ENCODE measurements at places on chromosomes 1 and 21.

DNA sequence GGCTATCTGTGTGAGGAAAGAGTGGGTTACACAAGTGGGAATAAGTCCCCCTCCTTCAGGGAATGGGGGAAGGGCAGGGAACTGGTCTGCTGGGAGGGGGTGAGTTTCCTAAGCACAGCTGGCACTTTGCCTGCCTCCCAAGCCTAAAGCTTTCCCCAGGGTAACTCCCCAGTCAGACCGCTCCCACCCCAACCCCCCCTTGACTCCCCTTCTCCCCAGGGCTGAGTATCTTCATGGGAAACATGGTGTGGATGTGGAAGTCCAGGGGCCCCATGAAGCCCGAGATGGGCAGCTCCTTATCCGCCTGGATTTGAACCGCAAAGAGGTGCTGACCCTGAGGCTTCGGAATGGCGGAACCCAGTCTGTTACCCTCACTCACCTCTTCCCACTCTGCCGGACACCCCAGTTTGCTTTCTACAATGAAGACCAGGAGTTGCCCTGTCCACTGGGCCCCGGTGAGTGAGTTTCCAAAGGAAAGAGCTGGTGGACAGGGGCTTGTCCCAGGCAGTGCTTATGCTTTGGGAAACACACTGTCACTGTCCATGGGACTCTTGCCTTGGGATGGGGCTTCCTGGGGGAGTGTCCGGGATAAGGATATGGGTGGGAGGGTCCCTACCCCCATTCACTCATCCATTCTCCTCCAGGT is 14.9 kb downstream of the MOV10 start:
- DNase-seq: no peak

- no peak for DNase-seq
These were observed 93.5 kb downstream of the PGBD5 start for GRCh38 chr1:230332575-230333066.

- DNase-seq: no peak
These were observed 67.8 kb downstream of the CNIH3 start for GRCh38 chr1:224683936-224684335.

- peak; percentile 63 for DNase-seq
These were observed 379.2 kb upstream of the ADAMTS5 start for GRCh38 chr21:27346041-27346448.

- DNase-seq: peak; percentile 65
These were observed 644.1 kb downstream of the LMO4 start for GRCh38 chr1:87972811-87973210.

- no peak for DNase-seq
These were observed 44.5 kb downstream of the SLC2A1 start for GRCh38 chr1:42914092-42914627.

- DNase-seq: peak; percentile 53
These were observed 73.4 kb downstream of the HUNK start for GRCh38 chr21:31946231-31946630.

DNA sequence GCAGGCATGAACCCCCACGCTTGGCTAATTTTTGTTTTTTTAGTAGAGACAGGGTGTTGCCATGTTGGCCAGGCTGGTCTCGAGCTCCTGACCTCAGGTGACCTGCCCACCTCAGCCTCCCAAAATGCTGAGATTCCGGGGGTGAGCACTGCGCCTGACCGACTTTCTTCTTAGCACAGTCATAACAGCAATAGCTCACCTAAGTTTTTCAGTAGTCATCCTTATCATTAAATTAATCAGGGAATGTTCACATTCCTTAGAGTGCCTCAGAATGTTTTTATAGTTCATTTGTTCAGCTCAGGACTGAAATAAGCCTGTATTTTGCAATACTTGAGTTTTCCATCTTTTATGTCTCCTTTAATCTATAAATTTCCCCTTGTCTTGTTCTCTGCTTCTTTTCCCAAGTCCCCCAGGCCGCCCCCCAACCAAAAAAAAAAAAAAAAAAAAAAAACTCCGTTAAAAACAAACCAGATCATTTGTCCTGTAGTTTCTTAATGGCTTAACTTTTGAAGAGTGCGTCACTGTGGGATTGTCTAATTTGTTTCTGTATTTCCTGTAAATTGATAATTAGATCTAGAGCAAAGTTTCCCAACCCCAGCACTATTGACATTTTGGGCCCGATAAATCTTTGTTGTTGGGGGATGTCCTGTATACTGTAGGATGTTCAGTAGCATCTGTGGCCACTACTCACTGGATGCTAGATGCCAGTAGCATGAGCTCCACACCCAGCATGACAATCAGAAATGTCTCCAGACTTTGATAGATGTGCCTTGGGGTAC is 120.7 kb downstream of the ITSN1 start:
- DNase-seq: peak; percentile 68

- DNase-seq: no peak
These were observed 202.6 kb downstream of the DNM3 start for GRCh38 chr1:172043900-172044299.

DNA sequence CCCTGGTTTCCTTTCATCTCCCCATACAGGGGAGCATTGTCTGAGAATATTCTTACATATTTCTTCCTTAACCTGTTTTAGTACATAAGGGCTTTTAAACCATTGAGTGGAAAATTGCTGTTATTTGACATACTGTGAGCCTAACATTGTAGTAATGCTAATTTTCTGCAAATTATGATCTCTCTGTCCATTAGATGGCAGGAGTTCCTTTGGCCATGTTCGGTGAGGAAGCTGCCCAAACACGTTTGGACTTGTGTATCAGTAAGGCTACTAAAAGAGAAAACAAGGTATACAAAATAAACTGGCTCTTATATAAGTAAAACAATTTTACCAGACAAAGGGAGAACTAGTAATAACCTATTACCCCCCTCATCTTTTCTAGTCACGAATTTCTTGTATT is 29.2 kb downstream of the CDC7 start:
- peak; percentile 33 for DNase-seq

Data from fibroblast of skin of right biceps (primary cell).